ENCODE measurements at places on chromosomes 16 and 17.

- DNase-seq: no peak
Measured at GRCh38 chr17:41707803-41708669, 4.1 kb upstream of the GAST start.

DNA sequence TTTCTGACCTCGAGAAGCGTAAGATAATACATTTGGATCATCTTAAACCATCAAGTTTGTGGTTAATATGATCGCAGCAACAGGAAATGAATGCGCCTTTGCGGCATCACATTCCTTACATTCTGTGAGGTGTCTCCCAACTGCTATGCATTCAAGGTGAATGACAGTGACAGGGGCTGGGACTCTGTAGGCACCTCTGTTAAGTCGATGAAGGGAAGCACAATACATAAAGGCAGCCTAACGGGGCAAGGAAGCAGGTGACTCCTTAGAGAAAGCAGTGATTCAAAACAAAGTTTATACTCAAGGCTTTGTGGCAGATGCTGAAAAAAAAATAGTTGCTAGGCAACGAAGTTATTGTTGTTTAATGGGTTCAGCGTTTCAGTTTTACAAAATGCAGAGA, 21.6 kb upstream of the EVPL start:
- no peak for DNase-seq

DNA sequence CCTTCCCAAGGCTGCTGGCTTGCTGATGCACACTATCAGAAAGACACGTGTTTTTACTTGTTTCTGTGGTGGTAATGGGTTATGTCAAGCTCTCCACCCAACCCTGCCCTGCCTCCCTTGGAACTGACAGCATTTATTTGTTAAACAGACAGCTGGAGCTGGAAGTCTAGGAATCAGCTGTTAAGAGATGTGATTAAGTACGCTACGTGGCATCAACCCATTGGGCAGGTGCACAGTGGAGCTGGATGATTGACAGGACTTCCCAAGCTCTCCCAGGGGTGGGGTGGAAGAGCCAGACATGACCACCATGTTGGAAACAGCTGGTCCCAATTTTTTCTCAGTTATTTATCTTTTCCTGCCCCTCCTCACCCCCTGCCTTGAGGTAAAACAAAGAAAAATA, 49.4 kb downstream of the ADAMTS18 start:
- no peak for DNase-seq

DNA sequence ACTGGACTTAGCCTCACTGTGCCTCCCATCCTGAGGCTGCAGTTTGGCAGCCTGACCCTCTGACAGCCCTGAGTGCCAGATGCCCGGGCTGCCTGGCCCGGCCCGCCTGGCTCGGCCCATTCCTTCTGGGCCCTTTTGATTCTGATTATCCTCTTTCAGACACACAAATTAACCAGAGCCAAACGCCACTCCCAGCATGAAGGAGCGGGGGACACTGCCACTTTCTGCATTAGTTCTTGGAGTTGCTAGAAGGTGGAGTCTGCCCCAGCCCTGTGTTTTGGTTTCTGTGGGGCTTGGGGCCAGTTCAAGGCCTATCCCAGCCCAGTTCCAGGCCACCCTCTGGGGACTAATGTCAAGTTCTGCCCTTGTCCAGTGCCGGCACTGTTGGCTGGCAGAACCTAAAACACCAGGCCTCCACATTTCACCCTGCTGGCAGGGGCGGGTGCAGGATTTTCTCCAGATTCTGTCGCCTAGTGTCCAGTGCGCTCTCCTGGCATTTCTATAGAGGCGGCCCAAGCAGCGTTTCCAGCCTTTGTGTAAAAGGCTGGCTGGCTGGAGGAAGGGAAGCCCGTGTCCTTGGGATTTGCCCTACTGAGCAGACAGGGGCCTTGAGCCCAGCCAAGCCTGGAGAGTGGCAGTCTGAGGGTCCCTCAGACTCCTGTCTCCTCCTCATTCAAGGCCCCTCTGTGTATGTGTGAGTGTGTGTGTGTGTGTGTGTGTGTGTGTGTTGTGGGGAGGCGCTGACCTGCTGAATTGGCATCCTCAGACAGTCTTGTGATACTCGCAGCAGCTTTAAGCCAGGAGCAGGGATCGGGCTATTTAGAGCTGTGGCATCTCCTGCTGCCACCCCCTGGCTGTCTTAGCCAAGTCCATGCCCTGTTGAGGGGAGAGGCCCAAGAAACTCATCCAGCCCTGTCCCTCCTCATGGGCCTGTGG, 21.4 kb downstream of the PLCD3 start:
- no peak for DNase-seq

- DNase-seq: no peak
Measured at GRCh38 chr17:50172936-50173334, 7.1 kb downstream of the SGCA start.

DNA sequence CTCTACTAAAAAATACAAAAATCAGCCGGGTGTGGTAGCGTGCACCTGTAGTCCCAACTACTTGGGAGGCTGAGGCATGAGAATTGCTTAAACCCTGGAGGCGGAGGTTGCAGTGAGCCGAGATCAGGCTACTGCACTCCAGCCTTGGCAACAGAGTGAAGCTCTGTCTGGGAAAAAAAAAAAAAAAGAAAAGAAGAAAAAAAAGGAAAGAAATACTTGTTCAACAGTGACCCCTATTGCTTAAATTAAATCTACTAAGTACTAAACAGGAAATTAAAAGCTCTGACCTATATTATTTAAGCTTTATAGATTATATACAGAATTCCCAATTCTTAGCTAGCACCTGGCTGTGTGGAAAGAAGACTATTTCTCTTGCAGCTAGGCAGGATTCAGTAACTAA, 48.9 kb downstream of the FBXL20 start:
- DNase-seq: no peak

DNA sequence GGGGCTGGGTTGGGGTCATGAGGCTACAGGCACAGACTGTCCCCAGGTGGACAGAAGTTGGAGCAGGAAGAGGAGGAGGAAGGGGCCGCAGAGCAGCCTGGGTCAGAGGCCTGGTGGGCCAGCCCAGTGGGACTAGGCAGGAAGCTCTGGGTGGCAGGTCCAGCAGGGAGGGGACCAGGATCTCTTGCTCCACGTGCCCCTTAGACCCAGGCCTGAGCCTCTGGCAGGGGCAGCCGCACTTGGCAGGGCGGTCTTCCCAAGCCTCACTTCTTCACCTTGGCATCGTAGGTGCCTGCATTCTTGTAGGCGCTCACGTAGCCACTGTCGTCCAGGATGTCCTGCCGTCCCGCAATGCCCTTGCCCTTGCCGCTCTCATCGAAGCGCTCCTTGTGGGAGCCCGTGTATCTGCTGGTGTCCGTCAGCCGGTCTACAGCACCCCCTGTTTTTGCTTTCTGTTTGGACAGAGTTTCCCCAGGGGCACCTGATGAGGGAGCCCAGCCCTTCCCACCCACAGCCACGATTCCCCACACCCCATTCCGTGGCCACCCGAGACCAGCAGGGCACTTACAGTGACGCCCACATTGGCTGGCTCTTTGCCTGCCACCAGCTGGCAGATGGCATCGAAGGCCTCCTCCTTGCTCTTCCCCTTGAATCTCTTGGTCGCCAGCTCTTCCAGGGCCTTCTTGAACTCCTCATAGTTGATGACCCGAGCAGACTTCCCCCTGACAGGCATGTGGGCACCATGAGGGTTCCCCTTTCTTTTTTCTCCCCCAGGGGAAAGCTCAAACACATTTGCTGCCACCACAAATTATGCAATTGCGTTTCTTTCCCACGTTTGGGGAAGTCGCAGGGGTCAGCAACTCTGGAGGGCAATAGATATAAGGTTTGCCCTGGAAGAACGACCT, 3.1 kb downstream of the TPPP3 start:
- DNase-seq: no peak

- no peak for DNase-seq
Measured at GRCh38 chr16:29837841-29838240, 17.6 kb downstream of the MVP start.

GRCh38 chr17:6651354-6651918, at the start of the genes C17orf100 and MED31:
TSS of gene C17orf100 (plus strand) at chr17:6651762. CDS start at chr17:6651914, 152 bp downstream.
TSS of gene MED31 (minus strand) at chr17:6651605. CDS start at chr17:6651528, 77 bp downstream.
- DNase-seq: peak; percentile 86

GRCh38 chr17:79819534-79820276, 19.5 kb downstream of the CBX4 start:
- DNase-seq: no peak

GRCh38 chr17:20157001-20157310, 147.8 kb downstream of the SPECC1 start:
- no peak for DNase-seq

DNA sequence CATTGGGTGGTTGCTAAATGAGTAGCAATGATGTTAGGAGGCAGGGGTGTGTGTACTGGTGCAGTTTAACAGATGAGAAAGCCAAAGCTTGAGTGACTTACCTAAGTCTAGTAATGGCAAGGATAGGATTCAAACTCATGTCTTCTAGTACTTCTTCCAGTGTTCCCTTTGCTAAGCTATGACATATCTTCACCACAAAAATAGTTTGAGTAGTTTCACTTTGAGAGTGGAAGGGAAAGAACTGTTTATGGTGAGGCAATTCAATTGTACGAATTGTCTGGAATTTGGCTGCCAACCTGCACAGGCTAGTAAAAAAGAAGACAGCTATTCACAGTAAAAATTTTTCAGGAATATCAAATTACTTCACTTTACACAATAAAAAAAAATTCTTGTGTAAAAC, 138.0 kb downstream of the NLK start:
- no peak for DNase-seq

- no peak for DNase-seq
Measured at GRCh38 chr17:31693433-31694220, 165.4 kb downstream of the COPRS start.

- no peak for DNase-seq
Measured at GRCh38 chr17:28076144-28076543, 33.7 kb downstream of the NLK start.

DNA sequence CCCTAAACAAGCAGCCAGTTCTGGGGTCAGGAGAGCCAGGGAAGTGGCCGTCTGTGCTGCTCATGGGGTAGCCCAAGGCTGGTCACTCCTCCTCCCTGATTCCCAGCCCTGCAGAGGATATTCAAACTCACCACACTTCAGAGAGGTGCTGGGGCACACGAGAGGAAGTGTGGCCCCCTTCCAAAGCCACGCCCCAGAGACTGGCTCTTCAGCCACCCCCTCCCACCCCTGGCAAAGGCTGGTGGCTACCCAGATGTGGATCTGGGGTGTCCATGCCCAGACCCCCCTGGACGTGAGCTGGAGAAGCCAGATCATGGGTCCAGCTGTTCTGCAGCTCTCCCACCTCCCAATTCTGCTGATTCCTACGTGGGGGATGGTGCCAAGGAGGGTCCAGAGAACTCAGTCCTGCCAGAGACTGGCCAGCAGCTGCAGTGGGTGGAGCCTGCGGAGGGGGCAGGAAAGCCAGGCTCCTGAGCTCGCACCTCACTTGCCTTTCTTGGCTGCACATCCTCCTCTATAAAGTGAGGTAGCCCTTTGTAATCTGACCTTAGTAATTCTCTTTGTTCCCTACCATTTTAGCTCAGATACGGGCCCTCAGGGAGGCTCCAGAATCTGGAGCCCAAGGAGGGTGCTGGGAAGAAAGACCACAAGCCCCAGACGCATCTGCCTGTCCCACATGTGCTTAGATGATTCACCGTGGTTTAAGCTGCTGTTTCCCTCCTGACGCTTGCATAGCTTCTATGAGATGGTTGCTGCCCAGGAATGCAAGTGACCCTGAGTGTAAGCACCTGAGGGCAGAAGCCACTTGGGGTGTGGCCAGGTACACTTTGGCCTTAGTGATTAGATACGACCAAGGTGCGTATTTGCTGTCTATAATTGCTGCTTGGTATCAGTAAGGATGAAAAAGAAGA, 15.3 kb downstream of the SDK2 start:
- DNase-seq: no peak

DNA sequence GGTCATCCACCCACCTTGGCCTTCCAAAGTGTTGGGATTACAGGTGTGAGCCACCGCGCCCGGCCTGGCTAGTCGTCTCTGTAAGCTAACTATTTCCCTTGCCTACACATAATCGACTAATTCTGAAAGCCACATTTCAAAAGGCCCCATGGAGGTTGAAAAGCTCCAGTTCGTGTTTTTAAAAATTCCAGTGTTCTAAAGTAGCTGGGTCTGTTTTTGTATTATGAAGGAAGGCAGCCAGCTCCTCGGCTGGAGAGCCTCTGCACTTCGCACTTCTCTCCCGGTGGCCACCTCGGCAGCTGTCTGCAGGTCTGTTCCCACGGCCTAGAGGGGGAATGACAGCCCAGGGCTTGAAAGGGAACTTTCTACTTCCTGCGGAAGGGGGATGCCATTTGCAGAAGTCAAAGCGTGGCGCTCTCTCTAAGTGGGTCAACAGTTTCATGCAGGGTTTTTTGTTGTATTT, 16.9 kb downstream of the HASPIN start:
- no peak for DNase-seq

DNA sequence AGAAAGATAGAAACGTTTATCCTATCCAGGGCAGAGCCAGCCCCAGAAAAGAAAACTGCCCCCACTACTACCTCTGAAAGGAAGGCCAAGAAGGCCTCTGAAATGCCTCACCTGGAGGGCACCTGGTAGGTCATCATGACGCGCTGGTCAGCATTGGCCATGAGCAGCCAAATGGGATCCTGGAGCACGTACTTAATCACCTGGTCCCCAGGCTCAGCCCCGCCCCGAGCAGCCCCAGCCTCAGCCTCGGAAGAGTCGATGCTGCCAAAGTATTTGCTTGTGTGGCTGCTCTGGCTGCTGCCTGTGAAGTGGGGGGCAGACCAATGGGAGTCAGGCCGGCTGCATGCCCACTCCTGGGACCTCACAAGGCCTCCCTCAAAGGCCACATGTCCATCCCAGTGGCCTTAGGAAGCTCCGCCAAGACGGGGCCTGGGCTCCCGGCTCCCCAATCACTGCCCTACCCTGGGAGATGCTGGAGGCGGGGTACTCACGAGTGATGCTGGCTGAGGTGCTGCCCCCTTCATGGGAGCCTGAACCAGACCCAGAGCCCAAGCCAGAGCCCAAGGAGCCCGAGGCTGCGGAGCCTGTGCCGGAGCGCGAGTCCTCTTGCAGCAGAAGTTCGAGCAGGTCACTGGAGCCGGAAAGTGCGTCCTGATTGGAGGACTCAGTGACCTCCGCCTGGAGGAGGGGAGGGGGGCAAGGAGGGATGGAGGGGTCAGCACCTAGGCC, 9.9 kb downstream of the PER1 start:
- no peak for DNase-seq

GRCh38 chr16:46614006-46614405, 7.2 kb downstream of the SHCBP1 start:
- no peak for DNase-seq

- no peak for DNase-seq
Measured at GRCh38 chr17:72565758-72566157, 444.9 kb downstream of the SOX9 start.

- DNase-seq: no peak
Measured at GRCh38 chr16:11090232-11090631, 145.9 kb downstream of the CLEC16A start.

DNA sequence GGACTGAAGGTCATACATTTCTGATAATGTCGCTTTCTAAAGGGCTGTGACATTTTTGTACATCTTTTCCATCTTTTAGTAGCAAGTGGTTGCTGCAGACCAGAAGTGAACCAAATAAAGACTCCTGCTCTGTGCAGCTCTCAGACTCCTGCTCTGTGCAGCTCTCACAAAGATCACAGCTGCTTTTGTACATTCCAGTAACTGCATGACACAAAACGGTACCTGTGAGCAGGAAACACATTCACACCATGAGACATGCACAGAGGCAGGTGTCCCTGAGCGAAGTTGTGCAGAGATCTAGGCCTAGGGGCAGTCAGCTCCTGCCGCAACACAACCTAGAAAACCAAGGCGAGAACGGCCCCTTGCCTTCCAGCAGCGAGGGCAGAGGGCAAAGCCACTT, 67.5 kb downstream of the KLHDC4 start:
- DNase-seq: no peak

GRCh38 chr17:78739331-78739931, 42.6 kb downstream of the CYTH1 start:
- DNase-seq: no peak

- no peak for DNase-seq
Measured at GRCh38 chr16:57265850-57266530, 18.5 kb downstream of the PLLP start.

Data from SHP77 treated with DMSO at 0.1 percent for 48 hours (cell line).